ENCODE measurements at places on chromosomes 1 and 21.
A peak's percentile ranks its signal among the peaks of the same experiment; 100 is the strongest.

- peak; percentile 94 for DNase-seq
Measured at GRCh38 chr1:212928323-212929291, 21.7 kb upstream of the VASH2 start.

DNA sequence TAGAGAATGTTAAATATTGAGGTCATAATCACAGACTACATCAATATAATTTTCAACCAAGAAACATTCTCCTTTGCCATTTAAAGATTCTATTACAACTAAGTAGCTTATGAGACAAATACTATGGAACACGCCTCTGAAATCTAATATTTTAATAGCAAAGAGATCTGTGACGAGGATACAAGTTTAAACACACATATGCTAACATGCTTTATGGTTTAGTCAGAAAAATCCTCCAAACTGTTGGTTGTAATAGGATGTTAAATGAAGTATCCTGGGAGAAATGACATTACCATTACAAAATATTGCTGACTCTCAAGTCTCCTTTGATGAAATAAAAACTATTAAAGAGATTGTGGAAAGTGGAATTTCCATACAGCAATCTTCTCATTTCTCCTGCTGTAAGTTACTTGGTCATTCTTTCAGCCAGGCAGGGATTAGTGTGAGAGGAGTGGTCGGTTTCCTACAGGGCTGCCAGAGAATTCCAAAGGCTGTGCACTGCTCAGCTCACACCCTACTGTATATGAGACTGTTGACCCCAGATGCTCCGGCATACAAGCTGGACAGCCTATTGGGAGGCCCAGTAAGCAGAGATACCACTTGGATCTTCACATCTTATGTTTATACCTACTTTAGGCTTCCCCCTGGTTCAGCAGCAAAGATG, 26.6 kb downstream of the SCYL3 start:
- DNase-seq = no peak

DNA sequence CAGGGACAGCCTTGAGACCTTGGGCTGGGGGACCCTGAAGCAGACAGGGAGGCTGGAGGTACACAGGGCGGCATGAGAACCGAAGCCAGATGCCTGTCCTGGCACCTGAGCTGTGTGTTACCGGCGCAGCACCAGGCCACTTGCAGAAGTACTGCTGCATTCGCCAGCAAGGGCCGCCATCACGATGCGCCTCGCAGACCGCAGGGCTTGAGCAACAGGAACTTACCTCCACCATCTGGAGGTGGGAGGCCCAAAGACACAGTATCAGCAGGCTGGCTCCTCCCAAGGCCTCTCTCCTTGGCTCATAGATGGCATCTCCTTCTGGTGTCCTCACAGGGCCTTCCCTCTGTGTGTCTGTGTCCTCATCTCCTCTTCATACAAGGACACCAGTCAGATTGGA, 90.1 kb downstream of the PRDM16 start:
- DNase-seq = no peak

DNA sequence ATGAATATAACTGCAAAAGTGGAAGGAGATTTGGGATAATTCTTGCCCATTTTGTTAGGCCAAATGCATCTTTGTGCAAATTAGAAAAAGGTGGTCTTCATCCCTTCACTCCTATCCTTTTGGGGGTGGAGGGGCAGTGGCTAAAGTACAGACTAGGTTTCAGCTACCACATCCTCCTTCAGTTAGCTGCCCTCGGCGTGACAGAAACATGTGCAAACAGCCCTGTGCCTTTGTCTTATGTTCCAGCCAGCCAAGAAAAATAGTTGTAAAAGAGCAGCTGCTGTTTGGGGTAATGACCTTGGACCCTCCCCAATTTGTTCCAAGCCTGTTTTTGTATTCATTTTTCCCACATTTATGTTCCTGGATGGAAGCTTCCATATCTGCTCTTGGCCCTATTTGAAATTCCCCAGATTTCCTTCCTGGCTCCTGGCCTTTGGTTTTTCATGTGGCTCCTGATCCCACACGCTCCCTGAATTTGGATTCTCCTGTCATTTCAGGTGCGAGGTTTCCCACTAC, 8.3 kb upstream of the LGALS8 start:
- no peak for DNase-seq

DNA sequence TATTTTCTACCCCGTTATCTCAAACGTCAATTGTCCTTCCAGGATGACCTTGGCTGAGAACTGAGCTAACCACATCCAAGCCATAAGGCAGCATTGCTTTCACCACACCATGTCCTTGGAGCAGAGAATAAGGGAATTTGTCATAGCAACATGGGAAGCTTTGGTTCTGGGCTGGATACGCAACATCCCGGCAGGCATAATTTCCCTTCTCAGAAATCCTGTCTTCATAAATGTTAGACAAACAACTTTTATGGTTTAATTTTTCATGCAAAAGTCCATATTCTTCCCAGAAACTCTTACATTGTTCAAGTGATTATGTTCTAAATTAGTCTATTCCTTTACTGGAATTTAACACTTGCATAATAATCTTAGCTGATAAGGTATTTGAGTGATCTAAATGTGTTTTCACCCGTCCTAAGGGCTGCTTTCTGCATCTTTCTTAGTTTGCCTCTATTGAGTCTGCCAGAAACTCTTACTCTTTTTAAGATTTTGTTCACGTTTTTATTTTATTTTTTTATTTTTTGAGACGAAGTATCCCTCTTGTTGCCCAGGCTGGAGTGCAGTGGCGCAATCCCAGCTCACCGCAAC, 51.8 kb downstream of the KCNJ15 start:
- no peak for DNase-seq

GRCh38 chr21:41973861-41974751, 20.3 kb upstream of the C2CD2 start:
- no peak for DNase-seq

DNA sequence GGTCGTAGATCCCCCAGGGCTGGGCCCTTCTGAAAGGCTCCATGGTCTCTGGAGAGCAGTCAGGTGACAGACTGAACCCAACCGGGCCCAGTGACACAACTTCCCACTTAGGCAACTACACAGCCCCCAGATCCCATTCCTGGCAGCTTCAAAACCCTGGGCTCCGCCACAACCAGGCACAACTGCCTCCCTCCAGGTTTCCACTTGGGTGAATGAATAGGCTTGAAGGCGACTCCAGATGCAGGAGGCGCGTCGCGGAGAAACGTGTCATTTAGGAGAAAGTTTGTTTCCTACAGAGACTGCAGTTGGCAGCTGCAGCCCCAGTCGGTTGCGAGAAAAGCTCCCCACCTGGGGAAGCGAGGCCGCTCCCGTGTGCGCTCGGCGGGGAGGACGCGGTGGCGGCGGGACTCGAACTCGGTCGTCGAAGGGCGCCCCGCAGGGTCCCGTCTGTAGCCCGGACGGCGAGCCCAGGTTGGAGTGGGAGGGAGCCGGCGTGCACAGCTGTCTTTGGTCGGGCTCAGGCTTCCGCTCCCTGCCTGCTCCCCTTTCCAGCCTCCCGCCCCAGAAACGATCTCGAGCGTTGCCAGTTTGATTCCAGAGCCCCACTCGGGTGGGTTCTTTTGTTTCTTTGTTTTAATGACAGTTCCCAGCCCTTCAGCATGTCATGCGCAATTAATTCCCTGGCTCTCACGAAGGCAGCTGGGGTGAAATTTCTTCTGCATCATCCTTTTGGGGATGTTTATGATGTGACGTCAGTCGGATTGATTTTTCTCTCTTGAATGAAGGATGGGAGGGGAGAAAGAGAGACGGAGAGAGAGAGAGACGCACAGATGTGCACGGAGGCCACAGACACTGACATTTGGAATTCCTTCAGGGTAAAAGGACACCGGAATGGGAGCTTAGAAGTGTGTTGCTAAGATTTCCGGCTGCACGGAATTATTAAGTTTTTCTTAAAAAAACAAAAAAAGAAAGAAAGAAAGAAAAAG, 862 bp upstream of the SGIP1 start:
- no peak for DNase-seq

- no peak for DNase-seq
Measured at GRCh38 chr1:110736900-110737605, 62.3 kb upstream of the KCNA3 start.

DNA sequence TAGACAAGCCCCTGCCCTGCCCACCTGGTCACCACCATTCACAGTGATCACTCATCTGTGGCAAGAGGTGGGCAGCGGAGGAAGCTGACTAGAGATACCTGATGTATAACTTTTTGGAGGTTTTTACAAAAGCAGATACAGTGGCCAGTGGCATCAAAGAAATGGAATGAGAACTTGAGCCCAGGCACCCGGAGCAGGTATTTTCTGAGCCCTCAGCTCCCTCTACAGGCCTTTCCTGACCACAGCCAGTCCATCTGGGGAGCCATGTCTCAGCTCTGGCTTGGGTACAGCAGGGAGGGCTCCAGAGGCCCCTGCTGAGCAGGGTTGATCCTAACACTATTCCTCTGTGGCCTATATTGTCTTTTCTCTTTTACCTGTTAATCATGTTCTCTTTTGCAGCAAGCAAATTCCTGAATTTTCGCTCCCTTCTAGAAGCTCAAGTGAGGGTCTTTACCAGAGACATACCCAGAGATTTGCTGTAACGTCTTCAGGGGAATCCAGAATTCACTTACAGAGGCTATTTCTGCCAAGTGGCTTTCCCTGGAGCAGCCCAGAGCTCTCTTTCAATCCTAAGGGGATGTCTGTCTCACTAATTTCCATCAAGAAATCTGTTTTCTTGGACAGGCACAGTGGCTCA, 27.3 kb downstream of the GPR157 start:
- DNase-seq = peak; percentile 38

DNA sequence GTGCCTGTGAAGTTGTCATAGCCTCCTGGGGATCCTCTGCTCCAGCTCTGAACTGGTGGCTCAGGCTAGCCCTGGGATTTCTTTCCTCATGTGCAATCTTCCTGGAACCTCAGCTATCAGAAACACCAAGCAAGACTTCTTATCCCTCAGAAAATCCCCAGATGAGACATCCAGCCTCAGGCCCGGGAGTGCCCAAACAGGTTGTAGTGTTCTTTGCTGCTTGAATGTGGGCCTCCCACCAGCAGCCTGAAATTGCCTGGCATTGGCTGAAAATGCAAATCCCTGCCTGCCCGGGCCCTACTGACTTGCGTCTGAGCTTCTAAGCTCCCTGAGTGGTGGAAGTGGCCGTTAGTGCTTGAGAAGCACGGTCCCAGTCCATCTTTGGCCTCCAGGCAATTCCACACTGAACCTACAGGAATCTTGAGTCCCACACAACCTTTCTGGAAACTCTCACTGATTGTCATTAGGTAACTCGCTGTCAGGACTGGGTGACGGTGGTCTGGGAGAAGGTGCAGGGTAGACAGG, 146.8 kb downstream of the ZBTB18 start:
- no peak for DNase-seq

GRCh38 chr1:65278376-65279069, 30.8 kb upstream of the DNAJC6 start:
- DNase-seq = no peak

- DNase-seq = no peak
Measured at GRCh38 chr1:151837884-151838221, 1.8 kb downstream of the C2CD4D start.

DNA sequence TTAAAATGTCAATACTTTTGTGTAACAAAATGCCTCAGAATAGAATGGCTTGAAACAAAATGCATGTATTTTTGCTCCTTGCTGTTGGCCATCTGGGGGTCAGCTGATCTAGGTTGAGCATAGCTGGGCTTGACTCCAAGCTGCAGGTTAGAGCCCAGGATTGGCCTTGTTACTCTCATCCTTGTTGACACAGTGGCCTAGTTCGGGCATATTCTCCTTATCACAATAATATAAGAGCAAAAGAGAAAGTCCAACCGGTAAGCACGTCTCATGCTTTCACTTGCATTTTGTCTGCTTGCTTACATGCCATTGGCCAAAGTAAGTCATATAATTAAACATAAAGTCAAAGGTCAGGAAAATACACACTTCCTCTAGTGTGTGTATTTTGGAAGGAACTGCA, 456.2 kb downstream of the KCNT2 start:
- no peak for DNase-seq

DNA sequence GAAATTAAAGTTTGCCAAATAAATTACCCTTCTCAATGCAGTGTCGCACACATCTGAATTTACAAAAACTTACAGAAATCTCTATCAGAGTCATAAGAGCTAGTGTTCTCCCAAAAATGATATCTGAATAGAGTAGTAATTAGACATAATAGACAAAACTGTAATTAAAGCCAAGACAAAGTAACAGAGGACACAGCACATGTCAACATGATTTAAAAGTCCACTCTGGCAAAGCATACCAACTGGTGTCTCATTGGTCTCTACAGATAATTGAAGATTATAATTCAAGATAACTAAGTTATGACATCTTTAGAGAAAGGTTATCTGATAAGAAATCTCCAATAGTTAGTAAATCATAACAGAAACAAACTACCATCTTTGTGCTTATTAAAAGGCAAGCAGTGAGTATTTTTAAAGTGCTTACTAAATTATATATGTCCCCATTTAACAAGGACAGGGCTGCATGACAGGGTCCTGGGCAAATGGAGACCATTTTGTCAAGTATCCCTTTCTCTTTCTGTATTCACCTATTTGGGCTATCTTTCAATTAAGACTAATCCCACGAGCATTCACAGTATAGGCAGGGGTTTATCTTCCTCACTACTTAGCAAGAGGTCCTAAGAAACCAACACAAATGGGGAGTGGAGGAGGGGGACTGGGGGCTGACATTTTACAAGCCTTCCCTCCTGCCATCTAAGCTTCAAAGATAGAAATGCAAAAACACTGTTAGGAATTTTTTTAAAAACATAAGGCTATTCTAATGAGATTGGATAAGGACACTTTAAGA, 26.0 kb downstream of the PTP4A2 start:
- no peak for DNase-seq

DNA sequence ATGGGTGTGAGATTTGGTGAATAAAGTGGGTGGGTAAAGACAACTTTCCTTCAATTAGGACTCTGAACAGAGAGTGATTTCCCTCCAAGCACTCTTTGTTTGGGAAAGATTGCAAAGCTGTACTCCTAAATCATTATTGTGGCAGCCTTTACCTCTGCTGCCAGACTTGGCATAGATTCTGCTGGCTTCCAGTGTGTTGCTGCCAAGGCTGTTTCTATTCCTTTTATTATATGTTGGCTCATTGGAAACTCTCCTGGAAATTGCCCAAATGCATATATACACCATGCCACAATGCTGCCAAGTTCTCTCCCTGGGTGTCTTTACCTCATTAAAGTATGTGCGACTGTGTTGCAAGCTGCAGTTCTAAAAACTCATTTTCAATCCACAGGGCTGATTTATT, 668.0 kb downstream of the MRPL39 start:
- DNase-seq = no peak

DNA sequence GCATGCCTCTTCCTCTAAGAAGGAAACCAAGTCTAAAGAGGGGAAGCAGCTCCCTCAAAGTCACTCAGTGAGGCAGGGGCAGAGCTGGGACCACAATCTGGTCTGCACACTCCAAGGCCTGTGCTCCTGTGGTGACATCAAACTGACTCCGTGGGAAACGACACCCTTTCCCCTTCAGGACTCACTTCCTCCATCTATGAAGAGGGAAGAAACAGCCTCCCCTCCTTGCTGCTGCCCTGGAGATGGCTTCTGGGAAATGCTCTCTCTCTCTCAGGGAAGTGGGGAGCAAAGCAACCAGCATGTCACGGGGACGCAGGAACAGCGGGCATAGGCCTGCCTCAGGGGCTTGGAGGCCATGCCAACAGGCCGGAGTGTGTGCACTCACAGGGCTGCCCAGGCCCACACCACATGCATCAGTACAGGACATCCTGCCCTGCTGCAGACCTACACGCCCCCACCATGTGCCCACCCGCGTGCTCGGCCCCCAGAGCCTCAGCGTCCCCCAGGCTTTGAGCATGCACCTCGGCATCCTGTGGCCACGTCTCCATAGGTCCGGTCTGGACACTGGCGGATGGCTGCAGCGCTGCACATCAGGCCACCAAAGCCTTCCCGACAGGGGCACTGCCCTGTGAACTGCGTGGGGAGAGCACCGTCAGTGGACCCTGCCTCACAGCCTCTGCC, 25.7 kb downstream of the LAMB3 start:
- DNase-seq = no peak

- DNase-seq = no peak
Measured at GRCh38 chr1:24506691-24507381, 4.2 kb downstream of the RCAN3 start.

All from NT2/D1 (cell line).